ENCODE measurements at places on chromosomes 12 and 14. TPM values are rescaled to one million over a fixed set of nuclear protein-coding genes. Genes with fewer than 3 reads are reported as not detected.

GRCh38 chr12:95997276-95997675, 1.1 kb upstream of the HAL start:
- no peak for DNase-seq

DNA sequence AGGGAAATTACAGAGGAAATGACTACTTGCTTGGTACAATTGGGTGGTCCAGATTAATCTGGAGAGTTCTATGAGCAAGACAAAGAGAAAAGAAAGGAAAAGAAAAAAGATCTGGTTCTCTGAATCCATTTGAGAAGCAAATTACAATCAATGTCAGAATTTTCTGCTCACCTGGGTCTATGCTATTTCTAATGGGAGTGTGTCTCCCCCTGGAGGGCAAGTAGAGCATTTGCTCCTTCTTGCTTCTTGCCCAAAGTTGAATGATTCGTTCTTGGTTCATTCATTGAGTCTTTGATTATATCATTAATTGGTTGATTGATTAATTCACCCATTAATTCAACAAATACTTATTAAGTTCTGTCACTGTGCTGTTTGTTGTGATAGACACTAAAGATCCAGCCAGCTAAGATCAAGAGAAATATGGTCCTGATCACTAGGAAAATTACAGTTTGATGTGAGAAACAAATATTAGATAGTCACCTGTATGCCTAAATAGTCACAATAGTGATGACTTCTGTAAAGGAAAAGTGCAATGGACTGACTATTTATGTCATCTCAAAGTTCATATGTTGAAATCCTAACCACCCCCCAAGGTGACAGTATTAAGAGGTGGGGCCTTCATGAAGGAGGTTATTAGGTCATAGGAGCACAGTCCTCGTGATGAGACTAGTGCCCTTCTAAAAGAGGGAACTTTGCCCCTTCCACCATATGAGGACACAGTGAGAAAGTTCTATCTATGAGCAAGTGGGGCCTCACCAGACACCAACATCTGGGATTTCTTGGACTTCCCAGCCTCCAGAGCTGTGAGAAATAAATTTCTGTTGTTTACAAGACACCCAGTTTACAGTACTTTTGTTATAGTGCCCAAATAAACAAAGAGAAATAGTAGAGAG, 8.0 kb upstream of the ASB8 start:
- DNase-seq, result no peak

- DNase-seq, result no peak
Observed at GRCh38 chr14:86087377-86087776, 557.4 kb downstream of the FLRT2 start.

DNA sequence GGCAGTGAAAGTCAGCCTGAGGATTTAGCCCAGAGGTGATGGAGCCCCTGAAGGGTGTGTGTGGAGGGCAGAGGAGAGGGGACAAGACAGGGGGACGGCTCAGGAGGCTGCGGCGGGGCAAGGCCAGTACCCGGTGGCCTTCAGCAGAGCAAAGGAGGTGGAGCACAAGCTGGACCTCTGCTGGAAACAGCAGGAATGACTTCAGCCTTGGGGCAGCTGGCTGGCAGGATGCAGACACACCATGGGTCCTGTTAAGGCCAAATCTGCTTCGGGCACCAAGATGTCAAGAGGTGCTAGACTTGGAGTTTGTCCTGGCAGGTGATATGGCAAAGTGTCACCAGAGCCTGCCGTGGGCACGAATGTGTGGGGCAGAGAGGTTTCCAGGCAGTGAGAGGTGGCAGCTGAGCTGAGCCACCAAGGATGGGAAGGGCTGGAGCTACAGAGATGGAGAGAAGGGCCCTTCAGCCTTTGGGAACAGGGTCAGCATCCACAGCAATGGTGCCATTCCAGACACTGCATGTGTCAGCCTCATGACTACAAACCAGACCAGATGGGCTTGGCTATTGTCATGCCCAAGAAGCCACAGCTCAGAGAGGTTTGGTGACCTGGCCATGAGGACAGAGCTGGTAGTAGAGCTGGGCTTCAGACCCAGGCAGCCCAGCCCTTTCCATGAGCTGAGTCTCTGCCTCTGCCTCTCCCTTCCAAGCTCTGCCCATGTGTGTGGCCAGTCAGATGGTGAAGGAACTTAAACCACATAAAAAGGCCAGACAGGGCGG, 91.9 kb downstream of the LGMN start:
- no peak for DNase-seq

The LRFN5 gene
- 1.0 TPM for total RNA-seq

The TSHR gene
- total RNA-seq, result not detected

The SLCO1C1 gene
- total RNA-seq, result 0.96 TPM

The RDH16 gene
- total RNA-seq, result 0.32 TPM

The TC2N gene
- 56.7 TPM for total RNA-seq

The RTL1 gene
- not detected for total RNA-seq

The KRT71 gene
- total RNA-seq, result not detected
